SJCRH30 (cell line): ENCODE measurements at places on chromosomes 1 and 21. TPM values are rescaled to one million over a fixed set of nuclear protein-coding genes. Genes with fewer than 3 reads are reported as not detected.

The ERG gene
- total RNA-seq = not detected in 2 replicates

The TDRD5 gene
- total RNA-seq = not detected in 2 replicates

The ATP13A2 gene
- total RNA-seq = 77.9 and 83.3 TPM in 2 replicates

GRCh38 chr1:11682287-11682771 lies 1.4 kb upstream of the MAD2L2 start:
- H3K4me3 ChIP-seq = peak overlapping the region; percentile 84
- H3K27me3 ChIP-seq = no peaks in the 10 kb centered on the region
- no peak overlapping the region for H3K27ac ChIP-seq
- peaks cover 5% of the 10 kb centered on the region; the same call in 1 of the 2 replicates for H3K36me3 ChIP-seq
- H3K4me1 ChIP-seq = peaks cover 4% of the 10 kb centered on the region; the same call in 1 of the 2 replicates

- no peak overlapping the region for H3K4me3 ChIP-seq
- 0 out of 2 replicates have a peak, but pooled peaks cover 4% of the 10 kb centered on the region for H3K27me3 ChIP-seq
- no peak for DNase-seq
Observed at GRCh38 chr21:38718481-38718880, 87.2 kb upstream of the ETS2 start.

DNA sequence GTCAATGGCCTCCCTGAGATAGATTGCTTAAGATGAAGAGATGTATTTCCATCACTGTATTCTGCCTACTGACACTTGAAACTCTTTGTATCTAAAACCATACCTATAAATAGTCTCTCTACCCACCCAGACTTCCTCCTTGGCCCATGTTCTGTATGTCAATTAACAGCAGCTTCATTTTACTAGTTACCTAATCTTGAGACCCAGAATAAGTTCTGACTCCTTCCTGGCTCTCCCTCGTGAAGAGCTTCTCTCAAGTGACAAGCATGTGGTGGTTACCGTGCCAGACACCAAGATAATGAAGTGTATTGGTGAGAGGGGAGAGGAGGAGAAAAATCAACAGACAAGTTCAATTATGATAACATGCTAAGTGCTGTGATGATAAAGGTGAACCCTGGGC lies 128.8 kb upstream of the RAVER2 start:
- no peaks in the 10 kb centered on the region for H3K36me3 ChIP-seq
- H3K4me3 ChIP-seq = no peak overlapping the region
- no peak for DNase-seq
- H3K4me1 ChIP-seq = no peaks in the 10 kb centered on the region
- no peak overlapping the region for H3K27ac ChIP-seq
